ENCODE measurements at places on chromosomes 5 and 9.

DNA sequence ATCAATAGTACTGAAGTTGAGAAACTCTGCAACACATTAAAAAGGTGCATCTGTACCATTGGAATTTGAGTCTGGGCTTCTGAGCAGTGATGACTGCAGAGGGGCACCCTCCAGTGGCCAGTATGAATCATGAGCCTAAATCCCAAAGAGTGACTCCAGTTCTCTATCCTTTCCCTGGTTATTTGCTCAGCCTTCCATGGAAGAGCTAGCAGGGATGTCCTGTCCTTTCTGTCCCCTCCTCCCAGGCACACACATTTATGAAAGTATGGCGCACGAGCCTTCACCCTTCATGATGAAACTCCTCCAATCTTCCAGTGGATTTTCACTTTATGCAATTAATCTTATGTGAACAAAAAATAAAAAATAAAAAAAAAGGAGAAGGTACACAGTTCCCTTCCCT, 81.0 kb downstream of the ESM1 start:
- DNase-seq, result no peak

GRCh38 chr5:6435356-6435755, 13.3 kb upstream of the UBE2QL1 start:
- DNase-seq, result no peak

- DNase-seq, result no peak
Observed at GRCh38 chr5:143914756-143915155, 102.8 kb downstream of the HMHB1 start.

DNA sequence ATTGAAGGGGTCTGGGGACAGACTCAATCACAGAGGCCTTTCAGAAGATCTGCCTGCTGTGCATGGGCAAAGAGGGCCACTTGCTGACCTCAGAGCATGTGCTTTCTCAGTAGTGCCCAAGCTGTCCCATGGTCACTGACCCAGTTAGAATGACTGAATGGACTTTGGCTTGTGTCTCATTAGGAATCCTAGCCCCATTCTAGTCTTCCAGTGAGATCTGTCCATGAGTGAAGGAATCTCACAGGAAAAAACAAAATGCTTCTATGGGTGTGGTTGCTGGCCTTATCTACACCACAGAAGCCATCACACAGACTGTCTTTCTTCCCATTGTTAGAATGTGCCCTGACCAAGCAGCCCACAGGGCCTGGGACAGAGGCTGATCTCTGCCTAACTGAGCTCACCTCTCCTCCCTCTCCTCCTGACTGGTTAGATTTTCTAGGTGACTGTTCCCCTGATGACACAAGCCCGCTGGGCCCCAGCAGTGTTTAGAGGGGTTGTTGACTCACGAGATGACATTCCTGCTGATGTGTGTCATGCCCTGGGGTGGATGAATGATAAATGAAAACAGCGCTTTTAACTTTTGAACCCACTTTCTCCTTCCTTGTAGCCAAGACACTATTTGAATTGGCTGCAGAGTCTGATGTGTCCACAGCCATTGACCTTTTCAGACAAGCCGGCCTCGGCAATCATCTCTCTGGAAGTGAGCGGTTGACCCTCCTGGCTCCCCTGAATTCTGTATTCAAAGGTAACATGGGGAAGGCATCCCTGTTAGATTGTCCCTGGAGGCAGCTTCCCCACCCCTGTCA, 24.8 kb downstream of the TGFBI start:
- DNase-seq, result peak; percentile 80

DNA sequence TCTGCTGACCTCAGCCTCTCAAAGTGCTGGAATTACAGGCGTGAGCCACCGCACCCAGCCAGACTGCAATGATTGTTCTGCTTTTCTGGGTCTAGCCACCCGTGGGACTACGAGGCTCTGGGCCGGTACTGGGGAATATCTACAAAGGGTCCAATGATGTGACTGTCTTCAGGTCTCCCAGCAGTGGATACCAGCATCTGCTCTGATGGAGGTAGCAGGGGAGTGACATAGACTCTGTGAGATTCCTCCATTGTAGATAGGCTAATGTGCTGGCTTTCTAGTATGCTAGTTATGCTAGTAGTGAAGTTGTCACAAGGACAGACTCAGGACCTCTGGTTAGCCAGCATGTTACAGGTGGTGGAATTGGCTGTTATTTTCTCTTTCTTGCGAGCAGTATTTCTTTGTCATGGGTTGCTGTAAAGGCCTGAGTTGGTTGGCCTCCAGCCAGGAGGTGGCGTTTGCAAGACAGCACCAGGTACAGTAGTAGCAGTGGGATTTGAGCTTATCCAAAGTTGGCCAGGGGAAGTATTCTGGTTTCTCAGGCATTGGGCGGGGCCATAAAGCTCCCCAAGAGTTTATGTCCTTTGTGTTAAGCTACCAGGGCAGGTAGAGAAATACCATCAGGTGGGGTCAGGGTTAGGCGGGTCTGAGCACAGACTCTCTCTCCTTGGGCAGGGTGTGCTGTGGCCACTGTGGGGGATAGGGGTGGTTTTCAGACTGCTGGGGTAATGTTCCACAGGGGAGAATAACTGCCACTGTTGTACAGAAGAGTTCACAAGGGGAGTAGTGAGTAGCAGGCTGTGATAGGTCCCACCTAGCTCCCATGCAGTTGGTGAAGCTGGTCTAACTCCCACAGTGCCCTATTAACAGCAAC, 105.2 kb downstream of the SGCD start:
- no peak for DNase-seq

Data from fibroblast of skin of left biceps (primary cell).